Liver (tissue), 10 donors: ENCODE measurements at places on chromosomes 12 and 14. TPM values are rescaled to one million over a fixed set of nuclear protein-coding genes. Genes with fewer than 3 reads are reported as not detected.

DNA sequence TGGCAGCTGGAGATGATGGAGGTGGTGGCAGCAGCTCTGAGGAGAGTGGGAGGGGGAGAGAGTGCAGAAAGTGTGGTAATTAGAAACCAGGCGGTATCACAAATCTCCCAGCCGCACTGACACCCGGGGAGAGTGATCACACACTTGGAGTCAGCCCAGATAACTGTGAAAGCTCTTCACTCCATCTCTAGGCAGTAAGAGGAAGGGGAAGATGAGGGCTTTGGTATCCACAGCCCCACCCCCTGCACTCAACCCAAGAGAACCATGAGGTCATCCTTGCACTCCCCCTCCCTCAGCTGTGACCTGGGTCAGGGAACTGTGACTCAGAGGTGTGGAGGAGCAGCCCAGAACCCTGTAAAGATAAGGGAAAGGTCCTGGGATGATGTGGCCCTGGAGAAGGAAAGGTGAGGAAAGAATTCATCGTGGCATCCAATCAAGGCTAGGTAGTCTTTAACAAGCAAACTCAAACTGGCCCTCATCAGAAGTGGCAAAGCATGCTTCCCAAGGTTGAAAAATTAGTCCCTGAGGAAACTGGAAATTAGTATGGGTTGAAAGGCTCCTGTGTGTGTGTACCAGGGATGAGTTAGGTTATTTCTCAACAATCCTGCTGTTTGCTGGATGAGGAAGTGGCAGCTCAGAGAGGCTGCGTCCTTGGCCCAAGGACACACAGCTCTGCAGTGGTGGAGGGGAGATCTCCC, 111.0 kb upstream of the LHX5 start:
- H3K36me3 ChIP-seq, result no peaks in the 10 kb centered on the region
- H3K27ac ChIP-seq, result no peak overlapping the region
- H3K4me3 ChIP-seq, result no peak overlapping the region

DNA sequence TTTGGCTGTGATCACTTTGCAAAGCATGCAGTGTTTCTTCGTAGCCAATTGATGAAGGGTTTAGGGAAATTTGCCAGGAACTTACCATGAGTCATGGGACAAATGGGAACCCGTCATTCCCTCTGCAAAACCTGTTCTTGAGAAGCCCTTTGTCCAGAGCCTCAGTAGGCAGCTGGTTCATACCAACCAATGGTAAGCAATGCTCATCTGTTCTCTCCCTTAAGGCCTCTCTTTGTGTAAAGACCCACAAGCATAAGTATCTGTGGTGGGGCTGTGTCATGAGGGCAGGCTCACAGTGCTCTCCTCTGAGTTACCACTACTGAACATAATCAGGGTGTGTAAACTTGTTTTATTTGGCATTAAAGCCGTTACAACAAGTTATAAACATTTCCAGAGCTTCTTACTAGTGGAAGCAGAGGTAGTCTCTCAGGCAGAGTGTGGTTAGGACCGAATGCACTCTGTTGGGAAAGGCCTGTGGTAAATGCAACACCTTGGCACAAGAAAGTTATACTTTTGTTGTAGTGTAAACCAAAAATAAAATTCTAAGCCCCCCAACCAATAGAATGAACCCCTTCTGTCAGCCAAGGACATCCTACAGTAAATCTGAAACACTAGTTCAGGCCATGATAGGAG, 119.8 kb downstream of the SINHCAF start:
- no peak for DNase-seq
- H3K27me3 ChIP-seq, result no peaks in the 10 kb centered on the region
- H3K4me3 ChIP-seq, result no peak overlapping the region
- H3K4me1 ChIP-seq, result no peaks in the 10 kb centered on the region
- no peak overlapping the region for H3K27ac ChIP-seq
- H3K36me3 ChIP-seq, result no peaks in the 10 kb centered on the region

DNA sequence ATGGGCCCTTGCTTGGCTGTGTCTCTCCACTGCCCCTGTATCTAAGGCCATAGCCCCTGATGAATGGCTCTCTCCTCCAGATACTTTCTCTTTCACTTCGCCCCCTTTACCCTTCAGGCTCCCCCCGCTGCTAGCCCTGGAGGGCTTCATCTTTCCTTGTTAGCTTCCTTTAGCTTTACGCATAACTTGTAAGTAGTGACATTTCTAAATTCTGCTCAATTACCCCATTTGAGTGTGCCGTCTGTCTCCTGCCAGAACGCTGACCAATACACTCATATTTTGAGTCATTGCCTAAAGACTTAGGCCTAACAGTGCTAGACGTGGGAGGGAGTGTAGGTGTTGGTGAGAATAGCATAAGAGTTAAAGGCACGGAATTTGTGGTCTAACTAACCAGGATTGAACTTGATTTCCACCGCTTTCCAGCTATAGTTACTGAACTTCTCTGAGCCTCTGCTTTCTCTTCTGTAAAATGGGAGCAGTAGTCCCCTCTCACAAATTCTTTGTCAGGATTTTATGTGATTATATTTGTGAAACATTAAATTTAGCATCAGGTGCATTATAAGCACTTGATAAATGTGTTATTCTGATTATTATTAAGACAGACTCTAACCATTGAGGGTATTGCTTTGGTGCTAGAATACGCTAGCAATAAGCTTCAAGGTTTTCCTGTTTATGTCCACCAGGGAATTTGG, 129.3 kb downstream of the ZFP36L1 start:
- no peaks in the 10 kb centered on the region for H3K36me3 ChIP-seq
- H3K27ac ChIP-seq, result no peak overlapping the region
- no peak for DNase-seq
- no peaks in the 10 kb centered on the region for H3K27me3 ChIP-seq
- H3K4me3 ChIP-seq, result no peak overlapping the region

- H3K4me3 ChIP-seq, result no peak overlapping the region
- H3K27ac ChIP-seq, result no peak overlapping the region
- no peaks in the 10 kb centered on the region for H3K27me3 ChIP-seq
- H3K4me1 ChIP-seq, result no peaks in the 10 kb centered on the region
Observed at GRCh38 chr12:80598004-80598606, 109.3 kb upstream of the MYF6 start.

- DNase-seq, result no peak
- peaks cover 3% of the 10 kb centered on the region for H3K4me1 ChIP-seq
- no peaks in the 10 kb centered on the region for H3K36me3 ChIP-seq
- no peaks in the 10 kb centered on the region for H3K27me3 ChIP-seq
Observed at GRCh38 chr14:28778138-28779117, 11.8 kb downstream of the FOXG1 start.

DNA sequence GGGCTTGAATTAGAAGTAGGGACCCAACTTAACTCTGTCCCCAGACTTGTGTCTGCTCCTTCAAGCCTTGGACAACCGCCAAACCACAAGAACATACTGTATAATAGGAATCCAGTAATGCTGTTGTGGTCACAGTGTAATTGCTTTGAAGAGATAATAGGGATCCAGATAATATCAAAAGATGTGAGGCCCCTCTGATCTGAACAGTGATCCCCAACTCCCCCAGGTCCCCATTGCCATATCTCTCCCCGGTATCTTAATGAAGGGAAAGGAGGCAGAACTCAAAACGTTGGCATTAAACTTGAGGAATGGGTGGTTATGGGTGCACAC, 8.5 kb upstream of the PLEKHH1 start:
- H3K27ac ChIP-seq, result no peak overlapping the region
- no peaks in the 10 kb centered on the region for H3K36me3 ChIP-seq
- no peaks in the 10 kb centered on the region for H3K4me1 ChIP-seq
- H3K4me3 ChIP-seq, result no peak overlapping the region
- no peaks in the 10 kb centered on the region for H3K27me3 ChIP-seq

DNA sequence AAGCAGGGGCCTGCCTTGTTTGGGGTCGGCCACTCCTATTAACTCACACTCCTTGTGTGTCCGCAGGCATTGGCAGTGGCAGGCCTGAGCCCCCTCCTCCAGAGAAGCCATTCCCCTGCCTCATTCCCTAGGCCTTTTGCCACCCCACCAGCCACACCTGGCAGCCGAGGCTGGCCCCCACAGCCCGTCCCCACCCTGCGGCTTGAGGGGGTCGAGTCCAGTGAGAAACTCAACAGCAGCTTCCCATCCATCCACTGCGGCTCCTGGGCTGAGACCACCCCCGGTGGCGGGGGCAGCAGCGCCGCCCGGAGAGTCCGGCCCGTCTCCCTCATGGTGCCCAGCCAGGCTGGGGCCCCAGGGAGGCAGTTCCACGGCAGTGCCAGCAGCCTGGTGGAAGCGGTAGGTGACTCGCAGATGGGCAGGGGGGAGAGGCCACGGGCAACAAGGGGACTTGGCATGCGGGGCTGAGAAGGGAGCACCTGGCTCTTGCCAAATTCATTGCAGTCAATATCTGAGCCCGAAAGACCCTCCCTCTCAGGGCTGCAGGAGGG, 106.3 kb upstream of the FKBP4 start:
- no peaks in the 10 kb centered on the region for H3K36me3 ChIP-seq
- no peak for DNase-seq
- H3K27ac ChIP-seq, result no peak overlapping the region
- H3K4me1 ChIP-seq, result peaks cover 5% of the 10 kb centered on the region

- DNase-seq, result no peak
- H3K27me3 ChIP-seq, result no peaks in the 10 kb centered on the region
- H3K4me1 ChIP-seq, result no peaks in the 10 kb centered on the region
- H3K36me3 ChIP-seq, result no peaks in the 10 kb centered on the region
- H3K27ac ChIP-seq, result no peak overlapping the region
Observed at GRCh38 chr12:89439941-89440340, 84.7 kb downstream of the GALNT4 start.

DNA sequence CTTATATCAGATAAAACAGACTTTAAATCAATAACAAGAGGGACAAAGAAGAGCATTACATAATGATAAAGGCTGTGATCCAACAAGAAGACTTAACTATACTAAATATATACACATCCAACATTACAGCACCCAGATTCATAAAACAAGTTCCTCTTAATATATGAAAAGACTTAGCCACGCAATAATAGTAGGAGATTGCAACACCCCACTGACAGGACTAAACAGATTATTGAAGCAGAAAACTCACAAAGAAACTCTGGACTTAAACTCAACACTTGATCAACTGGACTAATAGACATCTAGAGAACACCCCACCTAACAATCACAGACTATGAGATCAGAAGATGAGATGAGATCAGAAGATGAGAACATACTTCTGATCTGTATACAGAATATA, 5.7 kb upstream of the CLEC14A start:
- H3K27ac ChIP-seq, result no peak overlapping the region
- H3K4me3 ChIP-seq, result no peak overlapping the region
- H3K4me1 ChIP-seq, result no peaks in the 10 kb centered on the region

DNA sequence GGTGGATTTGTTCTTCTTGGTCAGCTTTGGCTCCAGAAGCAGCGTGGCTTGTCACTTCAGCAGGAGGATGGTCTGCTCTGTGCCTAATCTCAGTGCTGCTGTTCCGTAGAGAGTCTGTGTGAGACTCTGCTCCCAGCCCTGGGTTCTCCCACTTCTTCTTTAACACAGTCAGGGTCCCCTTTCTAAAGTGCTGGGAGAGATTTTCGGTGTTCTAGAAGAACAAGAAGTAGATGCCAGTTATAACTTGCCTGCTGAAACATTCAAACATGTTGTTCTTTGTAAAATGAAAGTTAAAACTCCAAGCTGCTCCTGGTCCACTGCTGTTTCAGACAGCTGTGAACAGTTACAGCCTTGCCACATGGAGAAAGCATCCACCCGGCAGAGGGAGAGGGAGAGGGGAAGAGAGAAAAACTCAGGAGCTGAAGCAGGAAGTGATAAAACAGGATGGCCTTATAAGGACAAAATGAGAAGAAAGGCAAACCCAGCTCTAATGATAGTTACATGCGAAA, 55.2 kb upstream of the CERS5 start:
- no peaks in the 10 kb centered on the region for H3K36me3 ChIP-seq
- peak overlapping the region; percentile 35 for H3K27ac ChIP-seq

- no peaks in the 10 kb centered on the region for H3K4me1 ChIP-seq
- H3K27ac ChIP-seq, result no peak overlapping the region
- DNase-seq, result no peak
- no peak overlapping the region for H3K4me3 ChIP-seq
- no peaks in the 10 kb centered on the region for H3K27me3 ChIP-seq
- H3K36me3 ChIP-seq, result no peaks in the 10 kb centered on the region
Observed at GRCh38 chr14:22434030-22434429, 155.0 kb downstream of the DAD1 start.

GRCh38 chr14:102517392-102518062, 8.0 kb upstream of the ANKRD9 start:
- no peaks in the 10 kb centered on the region for H3K36me3 ChIP-seq
- DNase-seq, result no peak
- no peak overlapping the region for H3K27ac ChIP-seq
- peaks cover 2% of the 10 kb centered on the region for H3K4me1 ChIP-seq

The PLEKHG7 gene
- 0.08 TPM for polyA plus RNA-seq

The CYP27B1 gene
- 0.28 TPM for polyA plus RNA-seq

The CD163 gene
- 61.1 TPM for polyA plus RNA-seq

The FICD gene
- polyA plus RNA-seq, result 9.0 TPM

The CABP1 gene
- 0.12 TPM for polyA plus RNA-seq

The SOX5 gene
- polyA plus RNA-seq, result 16.2 TPM

The RAD52 gene
- 3.7 TPM for polyA plus RNA-seq

The KLHDC2 gene
- polyA plus RNA-seq, result 41.1 TPM
